ENCODE measurements at places on chromosomes 2 and 18.

DNA sequence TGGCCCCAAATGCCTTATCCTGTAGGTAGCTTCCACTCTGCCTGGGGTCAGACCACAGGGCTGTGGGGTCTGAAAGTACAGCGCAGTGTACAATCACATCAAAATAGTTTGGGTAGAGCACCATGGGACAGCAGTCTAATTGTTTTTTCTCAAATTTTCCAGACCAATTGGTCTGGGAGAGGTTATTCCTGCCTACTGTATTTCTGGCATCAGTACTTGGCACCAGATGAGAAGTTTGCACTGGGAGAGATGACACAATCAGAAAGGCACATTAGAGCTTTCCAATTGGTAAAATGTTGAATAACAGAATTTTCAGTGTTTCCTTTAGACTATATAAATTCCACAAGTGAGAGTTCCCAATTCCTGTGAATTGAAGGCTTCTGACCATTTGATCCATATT, 30.9 kb upstream of the LRRTM1 start:
- DNase-seq, result no peak

GRCh38 chr2:10963155-10963554, 51.4 kb downstream of the KCNF1 start:
- DNase-seq, result no peak

DNA sequence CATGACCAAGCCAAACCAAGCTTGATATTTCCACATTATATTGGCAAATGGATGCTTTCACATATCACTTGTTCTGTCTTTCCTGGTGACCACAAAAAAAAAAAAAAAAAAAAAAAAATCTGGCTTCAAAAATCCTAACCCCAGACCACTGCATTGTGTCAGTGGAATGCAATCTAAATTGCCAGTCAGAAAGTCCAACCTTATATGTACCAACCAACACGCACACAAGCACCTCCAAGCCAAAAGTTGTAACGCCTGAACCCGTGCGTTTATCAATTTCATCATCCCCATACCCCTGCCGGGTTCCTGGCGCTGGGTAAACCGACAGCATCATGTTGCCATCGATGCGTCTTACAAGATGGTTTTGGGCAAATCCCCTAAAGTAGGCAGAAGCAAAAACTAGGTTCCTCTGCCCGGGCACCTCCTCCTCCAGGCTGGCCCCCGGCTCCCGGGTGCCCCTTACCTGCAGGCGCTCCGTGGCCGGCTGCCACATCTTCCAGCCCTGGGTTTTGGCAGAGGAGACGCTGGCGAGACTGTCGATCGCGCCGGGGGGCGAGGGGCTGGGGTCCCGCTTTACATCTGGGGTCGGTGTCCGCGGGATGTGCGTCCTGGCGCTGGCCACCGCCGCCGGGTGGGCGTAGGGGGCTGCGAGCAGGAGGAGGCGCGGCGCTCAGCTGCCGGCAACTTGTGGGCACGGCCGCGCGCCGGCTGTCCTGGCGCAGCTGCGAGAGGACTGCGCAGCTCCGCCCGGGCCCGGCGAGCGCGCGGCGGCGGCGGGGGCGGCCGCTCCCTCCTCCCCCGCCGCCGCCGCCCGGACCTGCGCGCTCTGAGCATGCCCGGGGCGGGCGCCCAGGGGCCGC, at the start of gene PID1:
TSS of gene PID1 (minus strand) at position 737 of the 860 bp plus-strand sequence. CDS start at position 493, 244 bp downstream.
- no peak for DNase-seq

- DNase-seq, result no peak
These were observed 80.0 kb downstream of the EXOC6B start for GRCh38 chr2:72745679-72746368.

GRCh38 chr18:76441668-76442412, 53.2 kb downstream of the ZNF516 start:
- DNase-seq, result no peak

GRCh38 chr2:233119806-233120205, 59.7 kb downstream of the INPP5D start:
- DNase-seq, result no peak

DNA sequence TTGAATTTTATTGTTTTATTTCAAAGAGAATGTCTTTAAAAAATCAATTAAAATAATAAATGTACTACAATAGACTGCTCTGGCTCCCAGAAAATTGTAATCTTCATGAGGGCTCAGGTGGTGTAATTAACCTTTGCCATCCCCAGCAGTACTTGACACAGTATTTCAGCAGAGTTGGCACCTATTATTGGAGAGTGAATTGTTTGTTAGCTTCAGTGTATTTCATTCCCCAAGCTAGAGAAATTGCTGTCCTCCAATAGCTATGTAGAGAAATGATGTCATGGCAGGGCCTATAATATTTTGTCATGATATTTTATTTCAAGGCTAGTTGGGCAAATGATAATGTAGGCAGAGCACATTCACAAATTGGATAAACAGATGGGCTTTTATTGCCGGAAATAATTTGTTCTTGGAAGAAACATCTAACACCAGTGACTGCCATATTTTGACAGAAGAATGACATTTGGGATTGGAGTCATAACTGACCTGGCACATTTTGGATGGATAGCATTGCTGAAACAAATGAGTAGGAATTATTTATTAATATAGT, 712.0 kb upstream of the NXPH2 start:
- no peak for DNase-seq

DNA sequence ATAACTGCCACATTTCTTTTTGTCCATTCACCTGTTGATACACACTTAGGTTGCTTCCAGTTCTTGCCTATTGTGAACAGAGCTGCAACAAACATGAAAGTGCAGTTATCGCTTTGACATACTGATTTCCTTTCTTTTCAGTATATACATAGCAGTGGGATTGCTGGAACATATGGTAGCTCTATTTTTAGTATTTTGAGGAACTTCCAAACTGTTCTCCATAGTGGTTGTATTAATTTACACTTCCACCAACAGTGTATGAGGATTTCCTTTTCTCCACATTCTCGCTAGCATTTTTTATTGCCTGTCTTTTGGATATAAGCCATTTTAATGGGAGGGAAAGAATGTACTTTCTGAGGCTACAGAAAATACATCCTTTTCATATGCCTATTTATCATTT, 167.4 kb downstream of the GULP1 start:
- DNase-seq, result no peak

- DNase-seq, result no peak
These were observed 40.6 kb upstream of the RFX8 start for GRCh38 chr2:101515477-101515876.

DNA sequence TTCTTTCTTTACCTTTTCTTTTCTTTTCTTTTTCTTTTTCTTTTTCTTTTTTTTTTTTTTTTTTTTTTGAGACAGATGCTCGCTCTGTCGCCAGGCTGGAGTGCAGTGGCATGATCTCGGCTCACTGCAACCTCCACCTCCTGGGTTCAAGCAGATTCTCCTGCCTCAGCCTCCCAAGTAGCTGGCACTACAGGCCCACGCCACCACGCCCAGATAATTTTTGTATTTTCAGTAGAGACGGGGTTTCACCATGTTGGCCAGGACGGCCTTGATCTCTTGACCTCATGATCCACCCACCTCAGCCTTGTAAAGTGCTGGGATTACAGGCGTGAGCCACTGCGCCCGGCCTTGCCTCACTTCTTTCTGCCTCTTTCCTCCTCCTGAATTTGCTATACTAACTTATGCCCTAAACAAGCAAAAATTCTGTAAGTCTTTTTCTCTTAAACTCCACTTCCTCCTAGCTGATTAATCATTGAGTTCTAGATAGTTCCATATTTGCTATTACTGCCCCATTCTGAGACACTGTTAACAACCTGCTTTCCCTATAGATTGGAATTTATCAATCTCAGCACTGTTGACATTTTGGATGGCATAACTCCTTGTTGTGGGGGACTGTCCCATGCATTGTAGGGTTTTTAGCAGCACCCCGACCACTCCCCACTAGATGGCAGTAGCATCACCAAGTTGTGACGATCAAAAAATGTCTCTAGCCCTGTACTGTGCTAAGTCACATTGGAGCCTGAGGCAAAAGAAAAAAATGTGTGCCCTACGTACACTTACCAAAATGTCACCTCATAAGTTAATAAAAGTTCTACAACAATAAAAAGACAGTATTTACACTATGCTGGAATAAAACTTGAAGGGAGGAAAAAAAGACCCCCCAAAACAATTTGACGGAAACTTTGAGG, 16.4 kb upstream of the THADA start:
- no peak for DNase-seq

DNA sequence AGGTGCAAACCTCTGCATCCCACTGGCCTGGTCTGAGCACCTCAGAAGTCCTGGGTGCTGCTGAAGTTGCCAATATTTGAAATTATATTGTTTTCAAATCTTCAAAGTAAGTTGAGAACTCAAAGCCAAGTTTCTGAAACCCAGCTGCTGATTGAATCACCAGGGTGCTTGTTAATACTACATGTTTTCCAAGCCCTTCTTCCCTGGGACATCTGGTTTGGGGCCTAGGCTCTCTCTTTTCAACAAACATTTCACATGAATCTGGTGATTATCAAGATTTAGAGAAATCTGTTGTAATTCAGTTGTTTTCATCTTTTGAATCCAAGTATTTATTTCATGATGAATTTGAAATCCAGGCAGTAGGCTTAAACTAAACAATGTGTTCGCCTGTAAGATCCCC, 24.4 kb downstream of the MLPH start:
- no peak for DNase-seq

DNA sequence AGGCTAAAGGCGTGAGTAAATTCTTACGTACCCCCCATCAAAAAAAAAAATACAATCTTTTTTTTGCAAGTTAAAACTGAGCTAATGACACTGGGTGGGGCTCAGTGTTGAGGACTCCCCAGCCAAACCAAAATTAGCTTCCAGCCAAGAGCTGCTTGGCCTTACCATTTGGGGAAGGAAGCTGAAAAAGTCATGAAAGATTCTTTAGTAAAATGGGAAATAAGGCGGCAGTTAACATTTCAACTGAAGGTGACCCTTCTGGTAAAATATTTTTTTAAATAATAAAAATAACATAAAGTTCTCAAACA, 16.4 kb downstream of the SMAD7 start:
- no peak for DNase-seq

- no peak for DNase-seq
These were observed 157.6 kb downstream of the FAM210A start for GRCh38 chr18:13568443-13569392.

DNA sequence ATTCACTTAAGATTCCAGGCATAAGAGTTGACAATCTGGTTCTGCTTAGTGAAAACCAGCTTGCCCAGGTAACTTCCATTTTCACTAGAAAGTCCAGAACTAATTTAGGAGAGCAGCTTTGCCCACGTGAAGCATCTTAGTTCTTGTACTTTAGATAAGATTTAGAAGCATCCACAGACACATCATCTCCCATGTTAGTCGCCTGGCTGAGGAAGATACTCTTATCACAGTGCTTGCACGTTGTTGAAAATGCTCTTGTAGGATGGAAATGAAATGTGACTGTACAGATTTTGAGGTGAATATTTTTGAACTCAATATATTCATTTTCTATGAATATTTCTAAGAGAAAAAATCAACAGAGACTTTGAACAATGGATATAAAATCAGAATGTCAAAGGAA, 159.7 kb downstream of the SOCS6 start:
- no peak for DNase-seq

- DNase-seq, result no peak
These were observed 49.3 kb downstream of the PTRHD1 start for GRCh38 chr2:24743924-24744323.

DNA sequence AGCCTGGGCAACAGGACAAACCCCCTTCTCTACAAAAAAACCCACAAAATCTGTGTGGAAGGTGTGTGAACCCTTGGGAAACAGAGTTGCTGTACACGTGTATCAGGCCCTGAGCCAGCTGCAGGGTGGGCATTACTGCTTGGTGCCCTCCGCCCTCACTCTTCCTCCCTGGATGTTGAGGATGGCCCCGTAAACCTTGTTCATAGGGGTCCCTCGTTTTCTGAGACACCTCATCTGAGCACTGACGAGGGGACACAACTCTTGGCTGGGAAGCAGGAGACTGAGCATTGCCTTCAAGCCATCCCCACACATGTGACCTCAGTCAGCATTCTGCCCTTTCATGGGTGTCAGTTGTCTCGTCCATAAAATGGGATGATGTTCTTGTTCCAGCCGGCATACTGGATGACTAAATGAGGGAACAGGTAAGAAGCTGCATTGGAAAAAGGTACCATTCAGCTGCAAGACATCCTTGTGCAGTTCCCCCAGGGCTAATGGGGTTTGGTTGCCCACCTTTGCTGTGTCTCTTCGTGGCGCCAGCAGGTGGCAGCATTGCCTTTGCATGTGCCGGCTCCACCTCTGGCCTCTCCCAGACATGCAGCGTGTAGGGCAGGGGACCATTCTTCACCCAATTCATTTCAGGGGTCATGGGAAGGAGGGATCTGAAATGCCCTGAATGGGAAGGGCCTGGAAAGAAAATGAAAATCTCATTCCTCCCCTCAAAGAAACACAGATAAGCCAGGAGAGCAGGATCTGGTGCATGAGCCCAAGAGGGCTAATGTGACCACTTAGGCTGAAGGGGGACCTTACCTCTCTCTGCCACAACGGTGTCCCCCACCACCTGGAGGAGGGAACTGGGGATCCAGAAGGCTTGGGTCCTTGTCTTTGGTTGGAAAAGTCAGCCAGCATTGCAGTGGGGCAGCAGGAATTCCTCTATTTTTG, 36.4 kb upstream of the HAAO start:
- no peak for DNase-seq

DNA sequence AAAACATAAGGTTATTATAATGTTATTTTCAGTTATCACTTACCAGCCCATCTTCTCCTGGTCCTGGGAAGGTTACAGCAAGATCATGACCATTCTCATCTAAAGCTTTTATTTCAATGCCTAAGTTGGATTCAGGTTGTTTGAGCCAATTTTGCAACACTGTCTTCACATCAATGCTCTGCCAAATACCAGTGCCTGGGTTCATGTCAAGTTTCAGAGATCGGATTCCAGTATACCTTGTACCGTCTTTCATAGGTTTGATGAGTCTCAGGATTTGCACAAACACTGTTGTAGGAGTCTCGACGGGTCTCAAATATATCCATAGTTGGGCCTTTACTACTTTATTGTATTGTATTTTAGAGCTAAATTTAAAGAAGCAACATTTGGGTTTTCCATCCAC, 2.5 kb downstream of the MSTN start:
- DNase-seq, result no peak

- no peak for DNase-seq
These were observed 11.1 kb downstream of the SPOPL start for GRCh38 chr2:138512672-138513071.

DNA sequence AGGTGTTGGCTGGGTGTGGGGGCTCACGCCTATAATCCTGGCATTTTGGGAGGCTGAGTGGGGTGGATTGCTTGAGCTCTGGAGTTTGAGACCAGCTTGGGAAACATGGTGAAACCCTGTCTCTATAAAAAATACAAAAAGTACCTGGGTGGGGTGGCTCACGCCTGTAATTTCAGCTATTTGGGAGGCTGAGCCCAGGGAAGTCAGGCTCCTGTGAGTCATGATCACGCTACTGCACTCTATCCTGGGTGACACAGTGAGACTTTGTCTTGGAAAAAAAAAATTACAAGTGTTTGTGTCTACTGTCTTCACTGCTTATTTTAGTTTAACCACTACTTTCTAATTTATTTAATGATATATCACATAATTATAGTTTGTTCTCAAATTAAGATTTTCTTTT, 62.7 kb upstream of the DOCK10 start:
- DNase-seq, result no peak

- DNase-seq, result no peak
These were observed 1870.4 kb upstream of the CELF4 start for GRCh38 chr18:39435996-39436395.
